ENCODE measurements at places on chromosomes 1 and 21.

DNA sequence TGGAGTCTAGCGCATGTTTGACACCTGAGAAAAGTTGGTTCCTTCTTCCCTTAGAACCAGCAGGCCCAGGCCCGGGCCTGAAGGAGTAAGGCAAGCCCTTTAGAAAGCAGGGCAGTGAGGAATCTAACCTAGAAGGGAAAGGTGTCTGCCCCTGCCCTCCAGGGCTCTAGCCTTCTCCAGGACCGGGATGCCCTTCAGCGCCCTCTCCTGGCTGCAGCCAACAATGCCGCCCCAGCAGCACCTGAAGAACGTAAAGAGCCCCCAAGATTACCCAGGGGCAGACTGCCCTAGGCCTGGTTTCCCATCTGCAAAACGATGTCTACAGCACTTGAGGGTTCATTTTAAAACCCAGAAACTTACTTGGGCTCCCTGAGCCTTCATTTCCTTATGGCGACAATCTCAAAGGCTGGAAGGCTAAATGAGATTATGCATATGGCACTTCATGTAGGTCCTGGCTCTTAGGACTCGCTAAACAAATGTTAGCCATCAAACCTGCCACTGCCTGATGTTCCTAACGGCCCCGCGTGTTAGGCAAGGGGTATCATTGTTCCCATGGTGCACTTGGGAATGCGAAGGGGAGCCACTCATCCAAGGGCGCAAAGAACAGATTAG lies 106.7 kb upstream of the KLHDC7A start:
- no peak for DNase-seq

GRCh38 chr1:12709696-12710095 lies 6.2 kb upstream of the AADACL3 start:
- peak; percentile 19 for DNase-seq

DNA sequence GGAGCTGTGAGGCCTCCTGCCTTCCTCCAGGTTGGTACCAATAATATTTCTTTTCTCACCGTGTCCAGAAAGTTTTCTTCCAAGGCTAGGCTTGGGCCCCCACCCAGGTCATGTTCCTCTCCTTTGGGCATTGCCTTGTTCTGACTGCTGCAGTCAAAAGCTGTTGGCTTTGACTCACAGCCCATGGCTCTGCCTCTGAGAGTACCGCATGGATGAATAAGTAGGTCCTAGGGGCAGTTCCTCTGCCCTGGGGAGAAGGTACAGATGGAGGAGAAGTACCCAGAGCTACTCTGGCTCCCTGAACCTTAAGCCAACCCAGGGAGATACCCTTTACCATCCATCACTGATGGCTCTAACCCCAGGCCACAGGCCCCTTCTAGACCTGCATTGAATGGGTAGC lies 115.0 kb downstream of the NAV1 start:
- DNase-seq: peak; percentile 65

DNA sequence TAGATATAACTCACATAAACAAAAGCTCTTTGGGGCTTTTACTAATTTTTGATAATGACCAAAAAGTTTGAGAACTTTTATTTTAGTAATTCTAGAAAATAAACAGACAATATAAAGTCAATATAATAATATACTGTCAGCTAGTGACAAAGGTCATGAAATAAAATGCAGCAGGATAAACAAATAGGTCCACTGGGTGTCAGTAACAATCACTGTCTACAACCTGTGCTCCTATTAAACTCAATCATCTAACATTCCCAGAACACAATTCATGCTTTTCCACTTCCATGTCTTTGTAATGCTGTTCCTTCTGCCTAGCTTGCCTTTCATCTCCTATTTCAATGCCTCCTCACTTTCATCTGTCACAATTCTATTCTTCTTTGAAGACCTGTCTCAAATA lies 186.1 kb downstream of the GIPC2 start:
- DNase-seq: no peak

DNA sequence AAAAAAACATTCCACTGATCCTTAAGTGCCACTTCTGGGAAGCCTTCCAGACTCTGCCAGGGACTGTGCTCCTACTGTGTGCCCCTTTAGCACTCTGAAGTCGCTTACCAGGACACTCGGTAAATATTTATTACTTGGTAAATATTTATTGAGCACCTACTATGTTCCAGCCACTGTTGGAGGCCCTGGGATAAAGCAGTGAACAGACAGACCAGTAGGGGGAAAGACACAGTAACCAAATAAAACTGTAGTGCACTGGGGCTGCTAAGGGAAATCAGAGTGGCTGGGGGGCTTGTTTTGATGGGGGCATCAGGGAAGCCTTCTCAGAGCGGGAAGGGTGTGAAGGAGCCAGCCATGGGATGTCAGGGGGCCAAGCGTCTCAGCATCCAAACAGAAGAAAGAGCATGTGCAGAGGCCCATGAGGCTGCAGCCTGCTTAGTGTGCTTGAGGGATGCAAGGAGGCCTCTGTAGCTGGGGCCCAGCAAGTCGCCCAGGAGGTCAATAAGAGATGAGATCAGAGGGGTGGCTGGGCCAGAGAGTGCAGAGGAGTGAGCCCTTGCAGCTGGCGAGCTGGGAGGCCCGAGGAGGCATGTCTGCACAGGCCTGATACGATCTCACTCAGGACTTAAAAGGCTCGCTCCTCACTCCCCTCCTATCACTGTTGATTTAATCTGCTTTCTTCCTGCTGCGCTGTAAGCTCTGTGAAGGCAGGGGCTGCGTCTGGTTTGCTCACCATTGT lies 28.6 kb downstream of the KAZN start:
- DNase-seq: no peak

GRCh38 chr1:63721531-63722189 lies 52.2 kb upstream of the ROR1 start:
- no peak for DNase-seq

- DNase-seq: peak; percentile 99
These were observed 147.5 kb upstream of the SPATA6 start for GRCh38 chr1:48619539-48619938.

DNA sequence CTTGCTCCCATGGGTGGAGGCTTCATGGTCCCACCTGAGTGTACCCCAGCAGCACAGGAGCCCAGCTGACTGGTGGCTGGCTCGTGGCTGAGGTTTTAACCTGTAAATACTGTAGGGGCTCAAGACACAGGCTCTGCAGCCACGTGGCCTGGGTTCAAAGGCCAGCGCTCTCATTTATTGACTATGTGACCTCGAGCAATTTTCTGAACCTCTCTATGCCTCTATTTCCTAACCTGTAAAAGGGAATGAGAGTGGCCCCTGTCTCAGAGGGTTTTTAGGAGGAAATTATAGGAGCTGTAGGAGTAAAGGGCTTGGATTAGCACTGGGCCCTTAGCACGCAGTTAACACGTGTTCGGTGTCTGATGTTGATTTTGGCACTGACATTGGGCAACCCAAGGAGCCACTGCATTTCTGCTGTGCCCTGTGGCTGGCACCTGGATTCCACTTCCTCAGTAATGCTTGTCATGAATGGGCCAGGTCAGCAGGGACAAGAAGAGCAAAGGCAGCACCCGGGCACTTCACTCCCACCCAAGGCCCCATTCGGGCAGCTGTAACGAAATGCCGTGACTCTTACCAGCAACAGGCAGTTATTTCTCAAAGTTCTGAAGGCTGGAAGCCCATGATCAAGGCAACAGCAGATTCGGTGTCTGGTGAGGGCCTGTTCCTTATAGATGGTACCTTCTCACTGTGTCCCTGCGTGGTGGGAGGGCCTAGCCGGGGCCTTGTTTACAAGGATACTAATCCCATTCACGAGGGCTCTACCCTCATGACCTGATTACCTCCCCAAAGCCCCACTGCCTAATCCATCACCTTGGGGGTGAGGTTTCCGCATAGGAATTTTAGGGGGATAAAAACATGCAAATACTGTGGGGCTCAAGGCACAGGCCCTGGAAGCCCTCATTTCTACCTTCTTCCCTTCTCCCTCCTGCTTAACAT lies 25.2 kb downstream of the ARHGEF10L start:
- DNase-seq: no peak

GRCh38 chr1:4109628-4109940 lies 209.5 kb upstream of the C1orf174 start:
- no peak for DNase-seq

GRCh38 chr1:97802011-97802410 lies 118.8 kb downstream of the DPYD start:
- no peak for DNase-seq

GRCh38 chr1:106749491-106749890 lies 307.0 kb upstream of the PRMT6 start:
- DNase-seq: no peak

GRCh38 chr1:90204023-90204590 lies 209.2 kb downstream of the ZNF326 start:
- DNase-seq: no peak

- DNase-seq: no peak
These were observed 173.9 kb downstream of the GPATCH2 start for GRCh38 chr1:217457016-217457415.

DNA sequence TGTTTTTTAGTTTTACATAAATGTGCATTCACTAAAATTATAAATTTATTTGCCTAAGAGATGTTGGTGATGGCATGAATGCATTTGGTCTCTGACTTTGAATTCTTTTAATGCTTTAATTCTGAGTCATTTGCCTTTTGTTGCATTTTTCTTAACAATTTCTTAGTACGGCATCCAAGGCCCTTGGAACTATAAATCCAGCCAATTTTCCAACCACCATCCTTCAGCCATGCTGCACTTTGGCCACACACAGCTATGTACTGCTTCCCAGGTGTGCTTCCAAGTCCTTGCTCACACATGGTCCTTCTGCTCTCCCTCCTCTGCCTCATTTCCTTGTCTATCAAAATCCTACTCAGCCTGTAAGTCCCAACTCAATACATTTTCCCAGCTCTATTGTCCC lies 161.0 kb downstream of the DHRS3 start:
- DNase-seq: peak; percentile 66

- DNase-seq: peak; percentile 53
These were observed 1.9 kb upstream of the MFN2 start for GRCh38 chr1:11978301-11978700.

- DNase-seq: no peak
These were observed 1.6 kb downstream of the UTP11 start for GRCh38 chr1:38014171-38014570.

GRCh38 chr21:37665230-37666024 lies 250.8 kb downstream of the KCNJ6 start:
- no peak for DNase-seq

GRCh38 chr1:205186191-205186590 lies 25.3 kb downstream of the DSTYK start:
- DNase-seq: peak; percentile 52

GRCh38 chr1:200732438-200732837 lies 6.3 kb upstream of the CAMSAP2 start:
- DNase-seq: no peak

DNA sequence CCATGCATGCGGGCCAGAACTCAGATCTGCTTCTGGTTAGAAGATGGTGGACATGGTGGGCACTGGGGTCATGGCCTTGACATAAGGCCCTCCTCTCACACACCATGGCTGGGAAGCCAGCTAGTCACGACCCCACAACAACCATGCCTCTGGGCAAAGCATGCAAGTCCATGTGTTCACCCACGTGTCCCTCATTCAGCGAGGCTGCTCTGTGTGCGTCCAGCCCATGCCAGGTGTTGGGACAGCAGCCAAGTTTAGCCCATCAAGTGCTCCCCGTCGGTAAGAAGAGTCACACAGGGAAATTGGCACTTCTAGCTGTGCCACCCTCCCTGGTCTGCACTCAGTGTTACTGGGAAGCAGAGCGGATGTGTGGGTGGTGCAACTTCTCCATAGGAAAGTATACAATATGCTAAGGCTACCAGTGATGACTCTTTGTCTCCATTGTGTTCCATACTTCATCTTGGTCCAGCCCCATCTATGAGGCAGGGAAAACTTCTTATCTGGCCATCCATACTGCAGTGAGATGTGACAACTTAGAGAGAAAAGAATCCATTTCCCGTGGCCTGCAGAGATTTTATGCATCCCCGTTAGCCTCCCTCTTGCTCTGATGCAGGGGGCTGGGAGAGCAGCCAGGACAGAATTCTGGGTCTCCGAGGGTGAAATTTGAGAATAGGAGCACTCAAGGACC lies 198.0 kb downstream of the GRIK3 start:
- no peak for DNase-seq

GRCh38 chr1:1763657-1764621 lies 14.3 kb downstream of the NADK start:
- peak; percentile 97 for DNase-seq

- no peak for DNase-seq
These were observed 69.7 kb upstream of the RGL1 start for GRCh38 chr1:183735069-183735860.

- no peak for DNase-seq
These were observed 45.4 kb upstream of the PLD5 start for GRCh38 chr1:242569867-242570266.

- no peak for DNase-seq
These were observed 372.1 kb upstream of the VAMP3 start for GRCh38 chr1:7398982-7399381.

- DNase-seq: peak; percentile 24
These were observed 653.9 kb upstream of the USP24 start for GRCh38 chr1:55869065-55869464.

DNA sequence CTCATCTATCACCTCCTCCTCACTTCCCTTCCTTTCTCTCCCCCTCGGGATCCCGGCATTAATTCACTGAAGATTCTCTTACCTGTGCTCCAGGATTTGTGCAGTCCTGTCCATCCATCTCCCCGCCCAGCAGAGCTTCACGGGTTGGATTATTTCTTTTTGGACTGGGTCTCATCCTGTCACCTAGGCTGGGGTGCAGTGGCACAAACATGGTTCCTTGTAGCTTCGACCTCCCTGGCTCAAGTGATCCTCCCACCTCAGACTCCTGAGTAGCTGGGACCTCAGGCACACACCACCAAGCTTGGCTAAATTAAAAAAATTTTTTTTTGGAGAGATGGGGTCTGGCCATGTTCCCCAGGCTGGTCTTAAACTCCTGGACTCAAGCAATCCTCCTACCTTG lies 12.3 kb upstream of the CSF3R start:
- no peak for DNase-seq

- DNase-seq: peak; percentile 57
These were observed 27.6 kb downstream of the COQ8A start for GRCh38 chr1:226967665-226968064.

- no peak for DNase-seq
These were observed 20.2 kb upstream of the ROR1 start for GRCh38 chr1:63753591-63753990.

DNA sequence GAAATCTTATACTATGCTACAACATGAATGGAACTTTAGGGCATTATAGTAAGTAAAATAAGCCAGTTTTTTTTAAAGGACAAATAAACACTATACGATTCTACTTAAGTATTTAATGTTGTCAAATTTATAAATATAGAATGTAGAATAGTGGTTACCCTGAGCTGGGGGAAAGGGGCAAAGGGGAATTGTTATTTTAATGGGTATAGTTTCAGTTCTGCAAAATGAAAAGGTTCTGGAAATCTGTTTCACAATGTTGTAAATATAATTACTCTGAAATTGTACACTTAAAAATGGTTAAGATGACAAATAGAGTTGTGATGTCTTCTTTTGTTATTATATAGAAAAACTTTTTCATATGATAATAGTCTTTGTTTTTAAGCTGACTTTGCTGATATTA lies 366.3 kb downstream of the MRPL39 start:
- no peak for DNase-seq

GRCh38 chr21:38147391-38147790 lies 109.4 kb upstream of the KCNJ15 start:
- DNase-seq: no peak
